ENCODE measurements at places on chromosomes 2 and 18. TPM values are rescaled to one million over a fixed set of nuclear protein-coding genes. Genes with fewer than 3 reads are reported as not detected.

GRCh38 chr2:223674998-223675609 is 72.9 kb upstream of the SCG2 start:
- DNase-seq, result peak; percentile 51

- no peak for DNase-seq
Measured at GRCh38 chr2:7193457-7193856, 276.2 kb downstream of the RNF144A start.

- no peak for DNase-seq
Measured at GRCh38 chr18:65990944-65991708, 240.3 kb downstream of the CDH7 start.

GRCh38 chr2:216216951-216217903 is 108.1 kb downstream of the XRCC5 start:
- peak; percentile 93 for DNase-seq

GRCh38 chr2:38267270-38267925 is 109.7 kb downstream of the ATL2 start:
- DNase-seq, result no peak

DNA sequence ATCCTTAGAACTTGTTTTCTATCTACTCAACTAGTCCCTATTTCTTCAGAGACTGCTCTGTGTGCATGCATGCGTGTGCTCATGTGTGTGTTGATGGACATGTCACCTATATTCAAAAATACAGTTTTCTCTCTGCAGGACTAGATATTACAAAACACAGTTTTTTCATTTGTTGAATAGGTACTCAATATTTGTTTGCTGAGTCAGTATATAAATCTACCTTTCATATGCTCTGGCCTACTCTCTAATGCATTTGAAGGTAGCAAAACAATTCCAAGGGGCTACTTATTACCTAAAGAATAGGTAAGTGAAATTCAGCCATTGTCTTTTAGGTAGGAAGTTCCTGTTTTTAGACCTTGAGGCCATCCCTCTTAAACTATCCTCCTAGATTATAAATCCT is 8.6 kb upstream of the UBE2E3 start:
- no peak for DNase-seq

DNA sequence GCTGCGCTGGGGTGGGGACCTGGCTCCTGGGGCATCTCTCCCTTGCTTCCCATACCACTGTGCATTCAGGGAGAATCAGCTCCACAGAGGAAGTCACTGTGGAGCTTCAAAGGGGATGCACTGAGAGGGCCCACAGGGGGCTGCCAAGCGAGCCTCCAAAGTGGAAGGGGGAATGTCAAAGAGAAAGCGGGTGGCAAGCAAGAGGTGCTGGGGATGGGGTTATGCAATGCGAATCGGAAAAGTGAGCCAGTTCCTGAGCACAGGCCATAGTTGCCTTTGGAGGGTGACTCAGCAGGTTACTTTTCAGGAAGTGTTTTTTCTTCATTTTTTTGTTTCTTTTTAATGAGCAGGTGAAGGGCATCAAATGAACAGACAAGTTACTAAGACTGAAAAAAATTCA is 17.6 kb downstream of the PMAIP1 start:
- no peak for DNase-seq

DNA sequence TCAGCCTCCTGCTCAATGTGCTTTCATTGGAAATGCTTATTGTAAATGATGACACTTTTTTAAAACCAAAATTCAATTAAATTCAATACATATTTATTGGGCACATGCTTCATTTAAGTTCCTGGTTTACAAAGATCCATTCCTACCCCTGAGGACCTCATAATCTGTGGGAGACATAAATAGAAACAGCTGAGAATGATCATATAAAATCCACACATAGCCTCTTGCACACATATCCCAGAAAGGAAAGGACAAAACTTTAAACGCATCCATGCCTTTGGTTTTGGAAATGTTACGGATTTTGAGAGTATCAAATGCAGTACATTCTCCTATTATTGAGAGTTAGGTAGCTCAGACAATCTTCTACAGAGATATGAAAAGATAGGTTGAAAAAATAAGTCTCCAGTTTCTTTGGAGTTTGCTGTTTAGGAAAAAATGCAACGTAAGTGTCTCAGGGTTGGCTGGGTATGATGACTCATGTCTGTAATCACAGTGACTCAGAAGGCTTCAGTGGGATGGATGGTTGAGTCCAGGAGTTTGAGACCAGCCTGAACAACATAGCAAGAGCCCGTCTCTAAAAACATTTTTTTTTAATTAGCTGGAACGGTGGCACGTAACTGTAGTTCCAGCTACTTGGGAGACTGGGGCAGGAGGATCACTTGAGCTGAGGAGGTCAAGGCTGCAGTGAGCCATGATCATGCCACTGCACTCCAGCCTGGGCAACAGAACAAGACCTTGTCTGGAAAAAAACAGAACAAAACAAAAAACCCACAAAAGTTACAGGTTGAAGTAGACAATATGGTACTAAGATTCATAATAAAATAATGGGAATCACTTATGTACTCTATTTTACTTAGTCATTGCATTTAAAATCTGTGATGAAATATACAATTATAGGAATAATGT is 3.9 kb upstream of the PRELID3A start:
- peak; percentile 89 for DNase-seq

- no peak for DNase-seq
Measured at GRCh38 chr2:230915319-230915718, 9.7 kb downstream of the GPR55 start.

GRCh38 chr18:10286580-10287150 is 167.8 kb upstream of the APCDD1 start:
- DNase-seq, result no peak

DNA sequence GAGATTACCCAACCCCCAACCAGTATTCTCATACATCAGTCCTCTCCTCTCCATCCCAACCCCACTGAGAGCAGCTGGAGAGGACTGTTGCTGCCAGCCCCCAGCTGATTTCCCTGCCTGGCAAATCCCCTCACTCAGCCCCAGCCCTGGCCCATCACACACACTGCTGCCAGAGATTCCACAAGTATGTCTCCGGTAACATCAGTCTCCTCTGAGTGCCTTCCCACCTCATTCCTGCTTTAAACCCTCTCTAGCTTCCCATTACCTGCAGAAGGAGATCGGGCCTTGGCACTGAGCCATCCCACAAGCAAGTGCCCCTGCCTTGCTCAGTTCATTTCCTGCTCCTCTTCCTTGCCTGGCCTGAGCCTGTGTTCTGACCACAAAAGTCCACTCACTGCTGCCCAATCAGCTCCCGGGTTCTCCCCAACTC is 50.6 kb upstream of the ZFP36L2 start:
- DNase-seq, result peak; percentile 49

DNA sequence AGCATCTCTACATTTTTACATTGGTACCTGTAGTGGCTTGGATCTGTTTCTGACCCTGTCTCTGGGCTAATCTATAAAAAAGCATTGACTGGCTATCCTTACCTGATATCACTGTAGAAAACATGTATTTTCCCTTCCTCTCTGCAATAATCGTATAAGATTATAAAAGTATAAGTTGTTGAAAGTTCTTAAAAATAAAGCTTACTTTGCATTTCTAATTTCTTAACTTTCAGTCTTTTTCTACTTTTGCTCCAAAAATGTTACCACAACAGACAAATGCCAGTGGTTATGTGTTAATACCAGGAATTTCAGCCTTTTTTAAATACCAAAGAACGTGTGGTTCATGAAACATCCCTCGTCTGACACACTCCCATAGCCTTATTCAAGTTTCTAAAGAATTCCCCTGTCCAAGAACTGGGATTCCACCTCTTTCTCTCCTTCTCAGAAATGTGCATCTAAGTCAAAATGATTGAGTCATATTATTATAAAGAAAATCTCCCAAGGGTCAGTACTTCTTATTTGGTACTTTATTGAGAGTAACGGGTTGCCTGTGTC is 28.5 kb upstream of the ACKR3 start:
- DNase-seq, result no peak

Gene SOWAHC
- total RNA-seq, result 15.1 TPM

DNA sequence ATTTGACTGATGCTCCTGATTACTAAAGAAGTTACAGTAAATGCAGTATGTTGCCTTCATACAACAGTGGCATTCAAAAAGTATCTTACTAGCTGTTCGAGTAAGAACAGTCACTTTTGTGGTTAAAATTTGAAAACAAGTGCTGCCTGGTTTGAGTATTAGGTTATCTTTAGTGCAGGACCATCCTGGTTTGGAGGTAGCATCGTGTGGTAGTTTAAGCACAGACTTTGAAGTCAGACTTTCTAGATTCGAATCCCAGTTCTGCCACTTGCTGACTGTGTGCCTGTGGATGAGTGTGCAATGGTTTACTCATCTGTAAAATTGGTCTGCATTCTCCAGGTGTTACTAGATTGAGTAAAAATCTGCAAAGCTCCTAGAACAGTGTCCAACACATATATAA is 96.8 kb downstream of the SGPP2 start:
- DNase-seq, result no peak

DNA sequence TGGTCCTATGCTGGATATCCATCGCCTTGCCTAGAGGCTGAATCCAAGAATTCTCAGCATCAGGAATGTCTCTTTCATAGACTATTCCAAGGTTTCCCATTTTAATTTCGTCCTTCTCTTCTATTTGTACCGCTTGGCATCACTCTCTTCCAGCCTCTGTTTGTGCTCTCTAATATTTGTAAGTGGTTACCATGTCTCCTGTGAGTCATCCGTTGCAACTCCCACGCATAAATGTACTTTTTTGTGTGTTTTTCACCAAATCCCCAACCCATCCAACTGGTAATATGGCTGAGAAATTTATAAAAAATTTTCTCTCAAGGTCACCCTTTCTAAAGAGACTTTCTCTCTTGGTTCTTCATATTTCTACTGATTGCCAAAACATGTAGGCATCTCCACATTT is 21.8 kb downstream of the COLEC12 start:
- no peak for DNase-seq

DNA sequence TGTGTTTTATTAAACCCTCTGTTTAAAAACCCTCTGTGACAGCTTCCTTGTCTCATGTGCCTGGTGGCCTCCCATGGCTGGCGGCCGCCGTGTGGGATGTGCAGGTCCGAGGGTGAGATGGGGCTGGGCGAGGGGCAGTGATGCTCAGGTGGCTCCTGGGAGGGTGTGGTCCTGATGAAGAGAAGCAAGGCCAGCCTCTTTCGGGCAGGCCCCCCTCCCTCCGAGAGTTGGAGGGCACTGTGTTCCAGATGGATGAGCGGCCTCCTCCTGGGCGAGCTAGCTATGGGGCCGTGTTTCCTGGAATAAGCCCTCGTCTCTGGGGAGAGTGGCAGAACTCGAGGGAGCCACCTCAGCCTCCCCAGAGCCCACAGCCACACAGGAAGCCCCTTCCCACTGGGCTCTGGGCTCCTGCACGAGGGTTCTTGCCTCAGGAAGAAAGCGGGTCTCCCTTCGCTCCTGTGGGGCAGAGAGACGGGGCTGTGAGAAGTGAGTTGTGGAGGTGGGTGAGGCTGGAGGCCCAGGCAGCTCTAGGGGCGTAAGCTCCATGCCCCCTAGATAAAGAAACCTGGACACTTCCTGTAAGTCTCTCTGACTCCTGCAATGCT is 72.1 kb downstream of the ASB1 start:
- no peak for DNase-seq

DNA sequence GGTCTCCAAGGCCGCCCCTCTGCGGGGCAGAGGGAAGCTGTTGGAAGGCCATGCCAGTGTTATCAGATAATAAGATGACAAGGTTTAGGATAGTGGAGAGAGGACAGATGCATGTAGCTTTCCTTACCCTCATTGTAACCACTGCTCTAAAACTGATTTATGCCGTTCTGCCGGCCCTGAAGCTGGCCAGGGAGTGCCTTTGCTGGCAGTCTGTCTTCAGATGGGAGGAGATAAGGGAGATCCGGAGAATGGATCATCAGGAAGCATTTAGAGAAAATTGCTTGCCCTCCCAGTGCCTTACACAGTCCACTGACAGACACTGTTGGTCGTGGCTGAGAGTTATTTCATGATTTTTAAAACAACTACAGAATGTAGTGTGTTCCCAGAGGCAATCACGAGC is 35.4 kb upstream of the MYO3B start:
- no peak for DNase-seq

- DNase-seq, result no peak
Measured at GRCh38 chr2:204046145-204046544, 109.6 kb downstream of the ICOS start.

DNA sequence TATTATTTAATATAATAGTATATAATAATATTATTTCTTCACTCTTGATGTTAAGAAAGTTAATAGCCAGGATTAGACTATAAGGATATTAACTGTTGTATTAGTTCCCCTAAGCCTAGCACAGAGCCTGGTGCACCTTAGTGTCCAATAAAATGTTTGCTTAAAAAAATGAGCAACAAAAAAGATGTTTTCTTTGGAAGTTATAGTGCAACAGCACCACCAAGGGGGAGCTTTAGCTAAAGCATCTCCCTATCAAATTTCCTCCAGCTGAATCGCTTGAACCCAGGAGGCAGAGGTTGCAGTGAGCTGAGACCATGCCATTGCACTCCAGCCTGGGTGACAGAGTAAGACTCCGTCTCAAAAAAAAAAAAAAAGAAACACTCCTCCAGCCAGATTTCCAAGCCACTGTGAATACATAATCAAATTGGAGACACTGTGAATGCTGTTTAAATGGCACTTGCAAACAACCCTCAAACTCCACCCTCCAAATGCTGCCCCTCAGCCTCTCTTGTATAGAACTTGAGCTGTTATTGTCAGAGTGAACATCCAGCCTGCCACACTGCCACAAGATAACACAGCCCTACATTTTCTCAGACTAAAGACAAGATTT is 221.9 kb downstream of the DYM start:
- DNase-seq, result peak; percentile 15

GRCh38 chr18:50870138-50870845 is 8.6 kb upstream of the ME2 start:
- peak; percentile 79 for DNase-seq

GRCh38 chr2:18084376-18084775 is 205.9 kb downstream of the KCNS3 start:
- DNase-seq, result no peak

DNA sequence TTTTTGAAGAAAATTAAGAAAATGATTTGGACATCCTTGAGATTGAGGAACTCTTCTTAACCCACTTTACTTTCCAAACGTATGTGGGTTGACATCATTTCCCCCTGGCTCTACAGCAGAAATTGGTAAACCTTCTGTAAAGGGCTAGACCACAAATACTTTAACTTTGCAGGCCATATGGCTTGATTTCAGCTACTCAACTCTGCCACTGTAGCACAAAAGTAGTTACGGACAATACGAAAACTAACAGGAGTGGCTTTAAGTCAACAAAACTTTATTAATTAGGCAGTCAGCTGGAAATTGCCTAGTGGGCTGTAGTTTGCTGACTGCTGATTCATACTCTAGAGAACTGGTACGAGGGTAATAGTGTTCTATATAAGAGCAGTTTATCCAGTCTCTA is 83.2 kb upstream of the DTNB start:
- DNase-seq, result no peak

DNA sequence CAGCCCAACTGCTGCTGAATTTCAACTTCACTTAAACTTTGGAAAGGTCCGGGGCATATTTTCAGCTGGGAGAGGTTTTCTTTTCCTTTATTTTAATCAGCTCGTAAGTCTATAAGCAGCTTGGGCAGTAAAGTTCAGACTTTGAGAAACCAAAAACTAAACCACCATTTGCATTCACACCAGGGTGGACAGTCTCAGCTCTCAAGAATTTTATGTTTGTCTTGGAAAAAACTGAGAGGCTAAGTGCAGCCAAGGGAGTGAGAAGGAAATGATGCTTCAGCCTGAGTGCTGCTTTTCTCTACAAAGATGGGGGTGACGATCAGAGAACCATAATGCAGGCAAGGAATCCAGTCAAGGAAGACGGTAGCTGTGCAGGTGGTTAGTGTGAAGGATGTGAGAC is 30.2 kb downstream of the MCFD2 start:
- no peak for DNase-seq

Gene HOXD9
- 3.6 TPM for total RNA-seq

Gene IMMT
- total RNA-seq, result 83.8 TPM

Gene MRPL19
- total RNA-seq, result 156 TPM

- peak; percentile 97 for DNase-seq
Measured at GRCh38 chr2:112627060-112628040, 18.4 kb upstream of the SLC20A1 start.

Measured in A172 (cell line).